Spleen (tissue), 13 donors: ENCODE measurements at places on chromosomes 3 and 15.

DNA sequence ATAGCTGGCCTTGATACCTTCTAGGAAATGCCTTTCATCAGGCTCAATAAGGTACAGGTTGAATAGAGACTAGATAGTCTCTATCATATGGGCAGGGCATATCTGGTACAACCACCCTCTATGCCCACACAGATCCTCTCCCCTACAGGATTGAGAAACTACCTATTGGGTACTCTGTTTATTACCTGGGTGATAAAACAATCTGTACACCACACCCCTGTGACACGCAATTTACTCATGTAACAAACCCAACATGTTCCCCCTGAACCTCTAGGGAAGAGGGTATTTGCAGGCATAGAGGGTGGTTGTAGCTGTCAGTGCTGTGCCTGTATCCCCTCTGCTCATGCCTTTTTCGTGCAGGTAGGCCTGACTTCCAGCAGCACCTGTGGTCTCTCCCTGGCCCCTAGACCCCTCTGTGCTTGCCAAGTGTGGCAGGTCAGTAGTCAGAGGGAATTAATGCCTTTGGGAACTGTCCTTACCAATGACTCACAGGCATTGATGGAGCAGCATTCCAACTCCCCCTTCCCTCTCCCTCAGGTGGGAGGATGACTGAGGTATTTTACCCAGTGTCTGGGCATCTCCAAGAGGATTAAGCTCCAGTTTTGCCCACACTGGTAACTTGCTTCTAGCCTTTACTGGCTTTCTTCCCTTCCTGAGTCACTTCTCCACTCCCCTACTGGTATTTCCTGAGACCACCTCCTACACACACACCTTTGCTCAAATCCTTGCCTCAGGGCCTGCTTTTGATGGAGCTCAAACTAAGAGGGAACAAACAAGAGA lies 18.3 kb downstream of the CLSTN2 start:
- no peak for DNase-seq

- no peak for DNase-seq
Observed at GRCh38 chr15:60137711-60138396, 133.7 kb downstream of the FOXB1 start.

DNA sequence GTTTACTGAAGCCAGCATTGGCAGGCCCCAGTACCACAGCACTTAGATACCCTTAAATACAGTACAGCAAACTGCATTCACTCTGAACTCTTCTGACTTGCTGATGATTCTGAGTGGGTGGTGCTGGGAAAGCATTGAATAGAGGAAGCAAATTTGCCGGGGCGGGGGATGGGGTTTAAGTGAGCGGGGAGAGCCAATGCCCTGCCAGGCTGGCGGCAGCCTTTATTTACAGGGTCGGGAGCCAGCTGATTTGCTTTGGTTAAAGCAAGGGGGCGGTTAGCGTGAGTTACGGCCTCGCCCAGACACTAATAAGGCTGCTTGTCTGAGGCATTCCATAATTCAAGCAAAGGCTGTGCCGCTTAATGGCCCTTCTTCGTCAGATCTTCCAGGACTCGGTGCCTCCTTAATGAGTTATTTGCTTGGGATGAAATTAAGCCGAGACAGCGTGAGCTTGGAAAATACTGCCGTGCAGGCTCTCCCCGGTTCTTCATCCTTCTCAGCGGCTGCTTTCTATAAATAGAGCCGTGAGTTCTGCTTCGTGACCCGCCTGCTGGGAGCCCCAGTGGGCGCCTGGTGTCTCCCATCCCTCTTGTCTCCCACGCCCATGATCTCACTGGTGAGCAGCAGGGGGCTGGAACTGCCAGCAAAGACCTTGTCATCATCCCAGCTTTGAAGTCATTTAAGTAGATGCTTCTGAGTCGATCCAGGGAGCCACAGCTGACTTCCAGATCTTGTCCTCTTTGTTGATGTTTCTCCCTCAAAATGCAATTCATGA lies 25.8 kb downstream of the SPSB4 start:
- peak; percentile 83 for DNase-seq

- no peak for DNase-seq
Observed at GRCh38 chr3:85007195-85008094, 48.7 kb downstream of the CADM2 start.

DNA sequence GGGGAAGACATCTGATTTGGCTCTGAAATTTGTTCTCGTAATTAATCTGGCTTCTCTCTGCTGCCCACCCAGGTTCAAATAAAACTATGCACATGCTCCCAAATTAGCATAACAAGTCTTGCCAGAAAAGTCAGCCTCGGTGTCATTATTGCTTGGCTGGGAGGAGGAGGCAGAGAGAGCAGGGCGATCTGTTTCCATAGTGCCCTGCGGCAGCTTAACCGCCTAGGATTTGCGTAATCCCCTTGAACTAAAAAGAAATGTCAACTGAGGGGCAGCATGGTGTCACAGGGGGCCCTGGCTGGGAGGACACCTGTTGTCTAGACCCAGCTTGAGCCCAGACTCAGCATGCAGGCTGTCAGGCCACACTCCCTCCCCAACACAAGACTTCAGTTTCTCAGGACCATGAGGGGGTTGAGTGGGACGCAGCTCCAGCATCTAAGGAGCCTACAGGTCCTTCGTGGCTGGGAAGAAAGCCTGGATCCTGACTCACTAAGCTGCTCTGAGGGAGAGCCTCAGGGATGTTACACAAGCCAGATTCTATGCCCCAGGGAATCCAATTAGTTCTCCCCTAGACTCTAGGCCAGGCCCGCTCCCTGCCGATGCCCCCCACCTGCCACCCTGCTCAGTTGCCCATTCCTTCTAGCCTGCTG lies 17.3 kb downstream of the MRPS11 start:
- DNase-seq = no peak

DNA sequence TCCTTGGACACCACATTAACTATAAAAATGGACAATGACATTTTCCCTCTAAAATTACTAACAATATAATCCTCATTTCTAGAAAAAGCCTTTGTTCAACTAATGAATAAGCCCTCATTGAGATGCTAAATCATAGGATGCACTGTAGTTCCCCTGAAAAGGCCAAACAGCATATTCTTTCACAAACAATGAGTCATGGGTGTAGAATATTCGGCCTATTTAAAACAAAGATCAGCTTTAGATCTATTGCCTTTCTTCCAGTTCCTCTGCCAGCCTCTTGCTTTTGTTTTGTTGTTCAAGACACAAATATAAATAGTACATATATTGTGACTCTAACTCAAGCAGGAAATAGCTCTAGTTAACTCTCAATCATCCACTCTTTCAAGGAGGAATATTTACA lies 82.5 kb downstream of the ADAM10 start:
- no peak for DNase-seq

GRCh38 chr3:76011121-76011520 lies 225.8 kb upstream of the ZNF717 start:
- DNase-seq = no peak

GRCh38 chr3:56291244-56291680 lies 177.0 kb downstream of the ERC2 start:
- DNase-seq = no peak

DNA sequence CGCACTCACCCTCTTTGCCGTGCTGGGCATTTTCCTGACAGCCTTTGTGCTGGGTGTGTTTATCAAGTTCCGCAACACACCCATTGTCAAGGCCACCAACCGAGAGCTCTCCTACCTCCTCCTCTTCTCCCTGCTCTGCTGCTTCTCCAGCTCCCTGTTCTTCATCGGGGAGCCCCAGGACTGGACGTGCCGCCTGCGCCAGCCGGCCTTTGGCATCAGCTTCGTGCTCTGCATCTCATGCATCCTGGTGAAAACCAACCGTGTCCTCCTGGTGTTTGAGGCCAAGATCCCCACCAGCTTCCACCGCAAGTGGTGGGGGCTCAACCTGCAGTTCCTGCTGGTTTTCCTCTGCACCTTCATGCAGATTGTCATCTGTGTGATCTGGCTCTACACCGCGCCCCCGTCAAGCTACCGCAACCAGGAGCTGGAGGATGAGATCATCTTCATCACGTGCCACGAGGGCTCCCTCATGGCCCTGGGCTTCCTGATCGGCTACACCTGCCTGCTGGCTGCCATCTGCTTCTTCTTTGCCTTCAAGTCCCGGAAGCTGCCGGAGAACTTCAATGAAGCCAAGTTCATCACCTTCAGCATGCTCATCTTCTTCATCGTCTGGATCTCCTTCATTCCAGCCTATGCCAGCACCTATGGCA lies 41.1 kb upstream of the CSTA start:
- DNase-seq = no peak

- DNase-seq = no peak
Observed at GRCh38 chr15:38646716-38647115, 82.1 kb upstream of the RASGRP1 start.

GRCh38 chr3:100261485-100261903 lies 702 bp downstream of the TBC1D23 start:
- no peak for DNase-seq

- DNase-seq = no peak
Observed at GRCh38 chr3:189629803-189630455, 1.3 kb upstream of the TP63 start.
